ENCODE measurements at places on chromosomes 5 and 9.
A peak's percentile ranks its signal among the peaks of the same experiment; 100 is the strongest.

GRCh38 chr9:115386963-115387770 is 269.2 kb upstream of the TNC start:
- no peak for DNase-seq

DNA sequence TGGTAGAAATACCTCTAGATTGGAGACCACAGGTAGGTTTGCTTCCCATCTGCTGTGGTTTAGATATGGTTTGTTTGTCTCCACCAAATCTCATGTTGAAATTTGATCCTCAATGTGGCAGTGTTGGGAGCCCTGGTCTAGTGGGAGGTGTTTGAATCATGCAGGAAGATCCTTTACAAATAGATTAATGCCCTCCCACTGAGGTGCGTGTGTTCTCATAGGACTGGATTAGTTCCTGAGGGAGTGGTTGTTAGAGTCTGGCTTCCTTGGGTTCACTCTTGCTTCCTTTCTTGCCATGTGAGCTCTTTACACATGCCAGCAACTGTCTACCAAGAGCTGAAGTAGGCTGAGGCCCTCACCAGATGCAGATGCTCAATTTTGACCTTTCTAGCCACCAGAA is 391.1 kb upstream of the GRIA1 start:
- no peak for DNase-seq

- no peak for DNase-seq
Measured at GRCh38 chr9:93452710-93453046, 703 bp downstream of the FAM120AOS start.

DNA sequence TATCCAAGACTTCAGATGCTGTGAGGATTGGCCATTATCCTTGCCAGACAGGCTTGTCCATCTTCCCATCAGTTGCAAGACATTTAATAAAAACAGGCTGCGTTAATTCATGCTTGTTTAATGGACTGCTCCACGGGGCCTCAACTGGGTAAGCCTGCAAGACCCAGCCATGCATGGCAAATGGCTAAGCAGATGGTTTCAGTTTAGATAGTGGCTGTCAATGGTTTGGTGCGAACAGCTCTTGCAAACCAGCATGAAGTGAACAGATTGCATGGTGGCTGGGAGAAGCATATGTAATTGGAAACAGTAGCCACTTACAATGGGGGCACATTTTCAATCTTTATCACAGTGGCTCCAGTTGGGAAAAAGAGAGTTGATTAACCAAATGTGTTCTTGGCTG is 628.2 kb upstream of the KLF4 start:
- peak; percentile 73 for DNase-seq

GRCh38 chr9:15421532-15421931 is 1.1 kb upstream of the SNAPC3 start:
- DNase-seq = no peak

DNA sequence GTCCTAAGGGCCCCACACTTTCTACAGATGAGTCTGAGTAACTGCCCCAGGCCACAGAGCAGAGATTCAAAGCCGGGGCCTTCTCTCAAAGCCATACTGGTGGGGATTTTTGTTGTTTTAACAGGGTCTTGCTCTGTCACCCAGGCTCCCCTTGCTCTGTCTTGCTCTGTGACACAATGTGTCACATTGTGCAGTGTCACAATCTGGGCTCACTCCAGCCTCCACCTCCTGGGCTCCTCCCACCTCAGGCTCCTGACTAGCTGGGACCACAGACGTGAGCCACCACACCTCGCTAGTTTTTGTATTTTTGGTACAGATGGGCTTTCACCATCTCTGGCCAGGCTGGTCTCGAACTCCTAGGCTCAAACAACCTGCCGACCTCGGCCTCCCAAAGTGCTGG is 8.6 kb downstream of the AGPAT2 start:
- no peak for DNase-seq

- DNase-seq = peak; percentile 69
Measured at GRCh38 chr5:146048994-146049703, 56.2 kb downstream of the PLAC8L1 start.

DNA sequence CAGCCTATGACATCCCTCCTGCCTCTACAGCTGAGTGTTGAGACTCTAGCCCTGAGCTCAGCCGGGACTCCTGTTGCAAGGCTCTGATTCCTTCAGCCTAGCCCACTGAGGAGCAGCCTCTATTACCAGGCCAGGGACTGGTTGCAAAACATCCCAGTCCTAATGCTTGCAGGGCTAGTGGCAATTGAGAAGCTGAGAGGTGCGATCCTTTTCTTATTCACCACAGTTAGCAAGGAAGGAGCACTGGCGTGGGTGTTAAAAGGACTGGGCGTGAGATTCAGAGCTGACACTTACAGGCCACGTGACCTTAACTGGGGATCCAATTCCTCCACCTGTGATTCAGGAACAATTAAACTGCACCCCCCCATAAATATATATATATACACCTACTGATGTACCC is 58.8 kb downstream of the GARNL3 start:
- no peak for DNase-seq

DNA sequence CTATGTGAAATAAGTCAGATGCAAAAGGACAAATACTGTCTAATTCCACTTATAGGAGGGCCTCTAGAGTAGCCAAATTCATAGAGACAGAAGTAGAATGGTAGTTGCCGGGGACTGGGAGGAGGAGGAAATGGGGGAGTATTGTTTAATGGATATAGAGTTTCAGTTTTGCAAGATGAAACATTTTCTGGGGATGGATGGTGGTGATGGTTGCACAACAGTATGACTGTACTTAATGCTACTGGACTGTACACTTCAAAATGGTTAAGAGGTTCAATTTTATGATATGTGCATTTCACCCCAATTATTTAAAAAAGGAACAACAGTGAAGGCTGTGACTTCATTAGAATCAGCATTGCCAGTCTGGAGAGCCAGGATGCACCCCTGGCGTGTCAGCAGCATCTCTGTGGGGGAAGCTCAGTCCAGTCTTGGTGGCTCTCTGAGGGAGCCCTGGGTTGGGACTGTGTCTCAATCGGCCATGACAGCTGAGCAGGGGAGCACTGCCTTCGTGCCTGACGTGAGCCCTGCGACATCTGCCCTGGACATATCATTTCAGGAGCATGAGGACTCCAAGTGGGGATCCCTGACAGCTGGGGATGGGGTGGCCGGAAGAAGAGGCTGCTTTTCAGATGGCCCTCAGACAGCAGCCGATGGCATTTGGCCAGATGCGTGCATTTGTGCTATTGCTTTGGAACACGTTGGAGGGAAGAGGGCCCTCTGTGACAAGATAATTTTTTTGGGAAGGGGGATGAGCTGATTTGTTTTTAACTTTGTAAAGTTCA is 130.8 kb upstream of the STC2 start:
- no peak for DNase-seq

DNA sequence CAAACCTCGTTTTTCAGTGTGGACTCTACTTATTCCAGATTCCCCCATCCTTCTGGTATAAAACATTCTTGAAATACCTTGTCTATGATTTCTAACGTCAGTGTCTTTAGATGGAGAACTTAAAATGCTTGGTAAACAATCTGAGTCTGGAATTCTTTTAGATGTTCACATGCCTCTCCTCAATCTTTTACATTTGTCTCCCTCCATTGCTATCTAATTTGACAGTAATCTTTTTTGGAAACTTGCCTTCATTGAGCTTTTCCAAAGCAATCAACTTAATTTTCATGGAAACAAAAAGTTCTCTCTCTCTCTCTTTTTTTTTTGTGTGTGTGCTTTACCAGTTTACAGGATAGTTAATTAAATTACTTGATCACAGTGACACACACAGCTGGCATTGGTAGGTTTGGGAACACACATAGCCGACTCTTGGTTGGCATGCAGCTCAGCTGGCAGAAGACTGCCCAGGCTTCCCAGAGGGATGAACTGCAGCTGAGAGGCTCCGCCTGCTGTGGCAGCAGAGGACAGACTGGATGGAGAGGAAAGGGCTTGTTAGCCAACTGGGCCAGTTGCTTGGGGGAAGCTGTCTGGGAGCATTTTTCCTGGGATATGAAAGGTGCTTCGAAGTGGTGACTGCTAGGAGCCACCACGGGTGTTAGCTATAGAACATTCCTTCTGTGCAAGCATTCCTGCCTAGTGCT is 271.3 kb downstream of the ZSWIM6 start:
- DNase-seq = no peak
